NCI-H748 treated with DMSO at 0.1 percent for 48 hours (cell line): ENCODE measurements at places on chromosomes 7 and 10.

GRCh38 chr10:15361131-15361530 is 10.0 kb downstream of the FAM171A1 start:
- no peak for DNase-seq

- DNase-seq = no peak
Observed at GRCh38 chr10:72417971-72418370, 63.3 kb upstream of the DNAJB12 start.

- peak; percentile 81 for DNase-seq
Observed at GRCh38 chr7:114663502-114663901, 248.9 kb downstream of the FOXP2 start.

DNA sequence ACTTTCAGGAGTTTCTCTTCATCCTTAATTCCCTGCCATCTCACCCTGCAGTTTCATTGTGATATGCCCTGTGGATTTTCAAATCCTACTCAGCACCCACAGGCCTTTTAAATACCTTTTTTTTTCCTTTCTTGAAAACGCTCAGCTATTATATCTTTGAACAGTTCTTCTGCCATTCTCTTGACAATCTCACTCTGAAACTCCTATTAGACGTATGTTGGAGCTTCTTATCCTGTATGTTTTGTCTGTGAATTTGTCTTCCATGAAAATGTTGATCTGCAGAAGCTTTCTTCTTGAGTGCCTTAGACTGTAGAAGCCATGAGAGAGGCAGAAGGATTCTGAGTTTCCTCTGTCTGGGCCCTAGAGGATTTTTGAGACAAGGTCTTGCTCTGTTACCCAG is 18.9 kb upstream of the YAE1 start:
- DNase-seq = no peak

GRCh38 chr10:112360308-112361270 is 13.3 kb upstream of the ACSL5 start:
- DNase-seq = no peak

GRCh38 chr10:48609899-48610584 is 5.2 kb upstream of the ARHGAP22 start:
- no peak for DNase-seq

DNA sequence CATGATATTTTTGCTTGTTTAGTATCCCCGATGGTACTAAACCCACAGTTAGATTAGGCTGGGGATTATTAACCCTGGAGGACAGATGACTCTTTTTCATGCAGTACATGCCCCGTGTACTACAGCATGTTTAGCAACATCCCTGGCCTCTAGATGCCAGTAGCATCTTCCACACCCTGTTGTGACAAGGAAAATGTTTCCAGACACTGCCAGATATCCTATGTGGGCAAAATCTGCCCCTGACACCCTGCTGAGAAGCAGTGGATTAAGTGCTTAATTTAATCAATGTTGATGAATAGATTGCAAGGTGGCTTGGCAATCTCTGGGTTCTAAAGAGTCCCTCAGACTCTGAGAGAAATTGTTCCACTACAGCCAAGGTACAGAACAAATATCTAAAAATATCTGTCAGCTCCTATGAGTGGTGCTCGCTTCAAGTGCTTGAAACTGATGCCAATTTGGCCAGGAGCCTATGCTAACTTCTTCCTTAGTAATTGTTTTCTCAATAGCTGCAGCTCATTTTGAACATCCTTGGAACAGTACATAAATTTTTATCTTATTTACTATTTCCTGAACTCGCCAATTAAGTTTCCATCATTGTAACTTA is 247.0 kb downstream of the SORCS1 start:
- DNase-seq = no peak
